ENCODE measurements at places on chromosomes 3 and 15.

- DNase-seq: no peak
Measured at GRCh38 chr3:128623762-128624176, 26.8 kb downstream of the RPN1 start.

GRCh38 chr15:28899061-28899738 is 13.4 kb downstream of the APBA2 start:
- DNase-seq: no peak

DNA sequence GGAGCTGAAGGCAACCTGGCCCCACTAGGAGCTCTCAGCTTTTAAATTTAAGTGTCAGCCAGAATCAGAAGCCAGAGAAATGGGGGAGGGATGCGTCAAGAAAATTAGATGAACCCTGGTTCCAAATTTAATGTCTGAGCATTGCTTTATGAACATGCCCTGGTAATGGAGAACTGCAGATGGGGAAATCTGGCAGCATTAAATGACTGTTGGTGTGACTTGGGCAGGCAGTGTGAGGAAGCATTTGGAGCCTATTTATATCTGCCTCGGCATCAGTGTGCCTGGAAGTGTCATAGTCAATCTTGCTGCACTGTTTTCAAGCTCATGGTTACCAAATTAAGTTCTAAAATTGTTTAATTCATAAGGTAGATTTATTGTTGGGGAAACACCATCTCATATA is 29.0 kb downstream of the NME9 start:
- no peak for DNase-seq

GRCh38 chr15:75770131-75770530 is 57.5 kb upstream of the CSPG4 start:
- no peak for DNase-seq

GRCh38 chr15:74185710-74186348 is 12.3 kb downstream of the ISLR start:
- DNase-seq: no peak

DNA sequence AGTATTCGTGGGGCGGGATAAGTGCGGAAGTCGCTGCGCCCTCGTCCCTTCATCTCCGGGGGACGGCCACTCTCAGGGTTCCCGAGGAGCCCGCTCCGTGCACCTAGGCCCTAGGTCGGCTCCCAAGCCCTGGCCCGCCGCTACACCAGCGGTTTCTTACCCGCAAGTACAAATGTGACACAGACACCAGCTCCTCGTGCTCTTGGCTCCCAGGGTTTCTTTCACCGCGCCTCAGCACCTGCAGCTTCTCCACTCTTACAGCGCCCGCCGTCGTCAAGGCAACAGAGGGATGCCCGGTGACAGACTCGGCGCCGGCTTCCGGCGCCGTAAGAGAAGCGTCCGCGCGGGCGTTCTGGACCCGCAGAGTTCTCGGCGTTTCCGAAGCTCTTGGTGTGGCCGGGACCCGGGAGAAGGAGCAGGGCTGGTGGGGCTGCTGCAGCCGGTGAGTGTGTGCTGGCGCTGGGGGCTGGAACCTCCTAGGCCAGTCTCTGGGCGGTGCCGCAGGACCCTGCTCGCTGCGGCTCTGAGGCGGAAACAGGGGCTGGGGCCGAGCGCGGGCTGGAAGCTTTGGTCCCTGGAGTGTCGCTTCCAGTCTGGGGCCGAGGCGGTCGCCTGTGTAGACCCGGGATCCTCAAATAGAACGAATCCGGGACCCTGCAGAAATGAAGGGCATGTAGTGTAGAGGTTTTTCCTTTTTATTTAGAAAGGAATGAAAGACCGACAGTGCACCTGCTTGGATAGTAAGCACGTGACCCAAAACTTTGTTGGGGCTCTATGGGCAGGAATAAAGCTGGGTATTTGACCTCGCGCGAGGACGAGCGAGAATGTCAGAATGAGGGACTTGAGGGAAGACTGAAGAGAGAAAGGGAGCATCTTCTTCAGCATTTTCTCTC is 155.4 kb upstream of the GOLGA6L4 start:
- peak; percentile 6 for DNase-seq

DNA sequence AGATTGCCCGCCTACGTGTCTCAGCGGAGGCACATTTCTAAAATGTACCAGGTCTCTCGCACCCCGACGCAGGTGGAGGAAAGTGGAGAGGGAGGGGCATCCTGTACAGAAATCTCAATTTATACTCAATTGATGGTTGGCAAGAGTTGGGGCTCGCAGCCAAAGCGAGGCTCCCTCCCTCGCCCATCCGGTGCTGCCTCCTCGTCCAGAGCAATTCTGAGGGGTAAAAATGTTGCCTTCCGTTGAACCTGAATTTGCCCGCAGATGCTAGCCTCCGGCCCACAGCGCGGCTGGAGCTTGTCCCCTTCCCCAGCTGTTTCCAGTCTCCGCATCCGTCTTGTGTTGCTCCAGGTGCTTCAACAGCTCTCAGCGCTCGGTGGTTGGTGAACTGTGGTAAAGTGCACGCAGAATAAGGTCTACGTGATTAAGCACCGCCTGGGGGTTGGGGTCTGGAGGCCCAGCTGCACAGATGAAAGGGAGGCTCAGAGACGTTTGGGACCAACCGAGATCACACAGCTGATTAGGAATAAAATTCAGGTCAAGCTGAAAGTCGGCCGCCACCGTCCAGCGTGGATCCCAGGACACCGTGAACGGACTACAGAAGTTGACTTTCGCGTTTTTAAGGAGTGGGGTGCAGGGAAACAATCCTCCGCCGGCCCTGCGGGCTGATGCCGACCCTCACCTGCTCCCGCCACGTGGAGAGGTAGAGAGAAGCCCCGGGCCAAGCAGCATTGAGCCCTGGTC is 846 bp upstream of the POLG start:
- no peak for DNase-seq

GRCh38 chr3:112769286-112769978 is 77.2 kb downstream of the CD200R1L start:
- DNase-seq: no peak

DNA sequence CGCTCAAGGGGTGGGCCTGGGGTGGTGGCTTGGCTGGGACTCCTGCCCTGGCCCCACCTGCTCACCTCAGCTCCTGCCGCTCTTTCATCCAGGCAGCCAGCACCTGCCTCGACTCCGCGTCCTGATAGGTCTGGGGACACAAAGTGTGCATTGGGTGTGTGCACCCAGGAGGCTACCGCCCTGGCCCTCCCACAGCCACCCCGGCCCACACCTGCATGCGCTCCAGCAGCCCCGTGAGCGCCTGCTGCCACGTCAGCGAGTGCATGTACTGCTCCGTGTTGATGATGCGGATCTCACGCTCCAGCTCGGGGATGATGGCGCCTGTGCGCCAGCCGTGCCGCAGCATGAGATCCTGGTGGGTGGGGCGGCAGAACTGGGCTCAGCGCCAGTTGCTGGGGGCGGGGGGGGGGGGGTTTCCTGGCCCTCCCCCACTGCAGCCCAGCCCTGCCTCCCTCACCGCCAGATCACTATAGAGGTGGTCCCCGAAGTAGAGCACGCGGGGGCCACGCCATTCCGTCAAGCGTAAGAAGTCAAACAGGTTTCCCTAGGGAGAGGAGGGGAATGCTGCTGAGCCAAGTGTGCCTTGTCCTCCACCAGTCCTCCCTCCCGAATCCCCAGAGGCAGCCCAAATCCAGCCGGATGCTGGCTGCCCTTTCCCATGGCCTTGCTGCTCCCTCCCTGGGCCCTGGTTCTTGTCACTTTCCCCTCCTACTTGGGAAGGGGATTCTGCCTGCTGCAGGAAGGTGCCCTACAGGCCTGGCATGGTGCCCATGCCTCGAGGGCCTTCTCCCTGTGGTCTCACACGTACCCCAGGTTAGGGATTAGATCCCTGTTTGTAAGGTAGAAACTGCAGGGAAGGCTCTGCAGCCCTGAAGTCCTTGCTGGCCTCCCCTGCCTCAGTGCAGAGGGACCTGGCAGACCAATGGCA is 8.6 kb downstream of the NT5DC2 start:
- no peak for DNase-seq

DNA sequence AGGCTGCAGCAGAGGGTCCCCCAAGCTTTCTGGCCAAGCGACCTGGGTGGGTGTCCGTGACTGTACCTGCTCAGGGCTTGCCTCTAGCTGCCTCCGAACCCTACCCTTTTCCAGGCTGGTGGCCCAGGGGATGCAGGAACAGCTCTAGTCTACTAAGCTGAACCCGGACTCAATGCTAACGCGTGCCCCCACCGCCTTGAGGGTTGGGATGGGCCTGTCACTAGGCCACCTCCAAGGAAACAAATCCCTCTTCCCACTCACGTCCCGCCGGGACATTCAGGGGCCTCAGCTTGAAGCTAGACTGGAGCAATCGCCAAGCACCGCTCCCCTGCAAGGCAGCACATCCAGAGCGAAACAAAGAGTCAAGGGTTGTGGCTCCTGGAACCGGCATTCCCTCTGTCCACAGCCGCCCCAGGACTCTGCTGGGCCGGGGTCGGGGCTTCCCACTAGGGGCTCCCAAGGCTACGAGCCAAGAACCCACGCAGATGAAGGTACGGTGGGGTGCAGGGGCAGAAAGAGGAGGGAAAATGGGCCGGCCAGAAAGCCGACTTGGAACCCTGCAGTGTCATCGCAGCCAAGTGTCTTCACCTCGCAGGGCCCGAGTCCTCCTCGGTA is 2.9 kb downstream of the FBXL22 start:
- no peak for DNase-seq

- no peak for DNase-seq
Measured at GRCh38 chr3:57952208-57952631, 56.0 kb upstream of the FLNB start.

- no peak for DNase-seq
Measured at GRCh38 chr15:50077176-50077575, 41.9 kb downstream of the ATP8B4 start.

DNA sequence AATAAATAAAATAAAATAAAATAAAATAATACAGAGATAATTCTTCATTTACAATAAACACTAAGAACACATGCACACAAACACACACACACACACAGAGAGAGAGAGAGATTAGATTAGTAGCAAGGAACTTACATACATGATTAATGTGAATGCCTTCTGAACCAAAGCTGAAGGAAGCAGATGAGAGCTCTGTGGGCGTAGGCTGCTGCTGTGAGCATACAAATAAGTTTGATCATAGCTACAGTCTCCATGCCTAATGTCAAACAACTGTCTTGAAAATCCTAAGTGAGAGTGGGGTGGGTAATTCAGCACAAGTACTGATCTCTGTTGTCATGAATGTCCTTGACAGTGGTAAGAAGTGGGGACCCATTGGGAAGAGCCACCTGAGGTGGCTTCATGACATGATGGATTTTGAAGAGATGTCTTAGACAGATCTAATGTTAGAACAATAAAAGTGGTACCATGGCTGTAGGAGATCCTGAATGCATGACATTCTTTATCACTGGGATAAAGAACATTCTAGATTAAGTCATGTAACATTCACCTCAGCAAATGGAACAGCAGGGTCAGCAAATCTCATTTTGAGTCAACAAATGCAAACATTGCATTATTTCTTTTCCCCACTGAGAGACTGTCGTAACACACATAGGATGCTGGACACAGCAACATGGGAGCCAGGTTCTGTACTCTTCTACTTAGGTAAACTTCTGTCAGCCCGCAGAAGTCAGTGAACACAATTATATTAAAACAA is 46.2 kb downstream of the CHL1 start:
- no peak for DNase-seq

- no peak for DNase-seq
Measured at GRCh38 chr15:93283854-93284253, 194.8 kb upstream of the RGMA start.

- no peak for DNase-seq
Measured at GRCh38 chr3:146817704-146818103, 212.6 kb upstream of the PLSCR5 start.

DNA sequence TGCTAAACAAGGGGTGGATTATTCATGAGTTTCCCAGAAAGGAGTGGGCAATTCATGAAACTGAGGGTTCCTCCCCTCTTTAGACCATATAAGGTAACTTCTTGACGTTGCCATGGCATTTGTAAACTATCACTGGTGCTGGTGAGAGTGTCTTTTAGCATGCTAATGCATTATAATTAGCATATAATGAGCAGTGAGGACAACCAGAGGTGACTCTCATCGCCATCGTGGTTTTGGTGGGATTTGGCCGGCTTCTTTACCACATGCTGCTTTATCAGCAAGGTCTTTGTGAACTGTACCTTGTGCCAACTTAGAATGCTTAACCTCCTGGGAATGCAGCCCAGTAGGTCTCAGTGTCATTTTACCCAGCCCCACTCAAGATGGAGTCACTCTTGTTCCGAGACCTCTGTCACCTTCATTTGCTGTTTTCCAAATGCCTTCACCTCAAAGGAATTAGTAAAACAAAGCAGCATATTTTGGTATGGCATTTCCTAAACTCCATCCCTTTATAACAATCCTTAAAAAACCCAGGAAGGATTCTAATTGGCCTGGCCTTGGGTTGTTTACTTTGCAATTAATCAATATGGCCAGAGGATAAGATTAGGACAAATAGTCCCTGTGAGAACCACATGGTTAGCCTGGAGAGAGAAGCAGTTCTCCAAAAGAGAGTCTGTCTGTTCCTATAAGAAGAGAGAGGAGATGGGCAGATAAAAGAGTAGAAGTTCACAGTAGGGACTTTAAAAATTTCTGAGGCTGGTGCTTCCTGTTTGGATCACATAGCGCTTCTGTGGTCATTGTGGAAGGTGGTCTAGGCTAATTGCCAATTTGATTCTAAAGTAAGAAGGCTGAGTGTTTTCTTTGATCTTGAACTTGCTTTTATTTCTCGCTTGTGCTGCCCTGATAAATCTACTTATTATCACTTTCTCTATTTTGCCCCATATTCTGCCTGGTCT is 155.2 kb upstream of the EOMES start:
- no peak for DNase-seq

- DNase-seq: no peak
Measured at GRCh38 chr15:99477791-99478471, 87.9 kb upstream of the MEF2A start.

GRCh38 chr15:42037656-42038055 is 16.8 kb upstream of the PLA2G4E start:
- no peak for DNase-seq

DNA sequence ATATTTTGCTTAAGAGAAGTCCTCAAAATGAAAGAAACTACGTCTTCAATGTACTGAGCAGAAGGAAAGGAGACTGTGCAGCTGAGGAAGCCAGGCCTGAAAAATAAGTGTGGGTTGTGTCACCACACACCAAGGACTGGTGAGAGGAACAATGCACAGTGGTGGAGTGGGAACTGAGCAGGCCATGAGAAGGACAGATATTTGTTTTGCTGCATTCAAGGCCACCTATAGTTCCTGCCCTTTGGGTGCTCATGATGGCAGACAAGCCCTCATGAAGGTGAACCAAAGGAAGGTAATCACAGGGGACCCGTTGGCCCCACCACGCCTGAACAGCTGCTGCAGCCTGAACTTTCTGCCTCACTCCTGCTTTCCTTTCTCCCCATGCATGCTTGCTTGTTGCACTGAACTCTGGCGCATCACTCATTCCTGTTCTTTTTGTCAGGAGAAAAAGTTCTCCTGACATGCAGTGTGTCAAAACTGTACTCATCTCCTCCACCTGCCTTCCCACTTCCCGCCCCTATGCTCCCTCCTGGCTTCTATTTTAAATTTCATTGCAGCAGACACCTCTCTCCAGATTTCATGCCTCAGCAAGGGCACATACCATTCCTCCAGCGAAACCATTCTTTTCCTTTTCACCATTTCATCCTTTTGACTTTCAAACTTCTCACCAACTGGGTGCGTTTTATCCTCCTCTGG is 2.2 kb upstream of the RNF7 start:
- no peak for DNase-seq

- no peak for DNase-seq
Measured at GRCh38 chr15:58795825-58796224, 24.7 kb downstream of the MINDY2 start.

- DNase-seq: no peak
Measured at GRCh38 chr15:75360391-75360790, 8.0 kb downstream of the MAN2C1 start.
